ENCODE measurements at places on chromosomes 6 and 20.

GRCh38 chr6:19736066-19736465, 101.1 kb upstream of the ID4 start:
- DNase-seq, result no peak

DNA sequence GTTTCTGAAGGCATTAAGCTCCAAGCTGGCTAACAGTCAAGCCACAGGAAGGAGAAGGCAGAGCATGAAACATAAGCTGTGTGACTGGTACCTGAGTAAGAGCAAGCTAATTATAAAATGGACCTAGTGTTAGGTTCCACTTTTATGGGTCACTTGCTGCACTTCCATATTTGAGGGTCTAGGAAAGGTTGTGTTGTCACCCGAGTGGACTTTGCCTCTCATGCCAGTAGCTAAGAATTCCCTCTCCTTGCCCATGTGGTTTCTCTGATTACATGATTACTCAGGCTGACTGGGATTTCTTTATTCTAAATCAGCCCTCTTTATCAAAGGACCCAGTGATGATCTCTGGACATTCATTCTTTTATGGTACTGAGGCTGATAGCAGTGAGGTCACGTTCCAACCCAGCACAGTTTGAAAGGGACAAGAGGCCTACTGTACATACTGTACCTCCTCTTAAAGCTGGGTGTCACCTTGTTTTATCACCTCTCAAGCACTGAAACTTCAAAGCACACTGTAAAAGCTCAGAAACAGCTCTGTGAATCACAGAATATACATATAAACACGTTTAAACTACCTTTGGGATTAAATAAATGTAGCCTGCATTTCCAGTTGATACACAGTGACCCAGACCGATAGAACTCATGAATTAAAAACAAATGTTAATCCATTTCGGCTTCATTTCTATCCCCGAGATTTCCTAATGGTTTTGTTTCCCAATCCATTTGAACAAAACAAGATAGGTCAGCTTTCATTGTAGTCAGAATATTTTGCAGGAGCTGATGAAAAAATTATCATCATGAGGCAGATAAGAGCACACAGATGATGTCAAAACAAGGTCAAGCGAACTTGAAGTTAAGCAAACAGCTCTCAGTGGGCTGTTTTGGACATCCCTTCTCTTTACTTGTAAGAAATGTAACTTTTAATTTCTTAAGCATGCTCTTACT, 96.5 kb downstream of the ALDH8A1 start:
- no peak for DNase-seq

- no peak for DNase-seq
These were observed 549.8 kb downstream of the PRKN start for GRCh38 chr6:162177746-162178145.

GRCh38 chr20:58137236-58137635, 91.2 kb downstream of the ANKRD60 start:
- no peak for DNase-seq

DNA sequence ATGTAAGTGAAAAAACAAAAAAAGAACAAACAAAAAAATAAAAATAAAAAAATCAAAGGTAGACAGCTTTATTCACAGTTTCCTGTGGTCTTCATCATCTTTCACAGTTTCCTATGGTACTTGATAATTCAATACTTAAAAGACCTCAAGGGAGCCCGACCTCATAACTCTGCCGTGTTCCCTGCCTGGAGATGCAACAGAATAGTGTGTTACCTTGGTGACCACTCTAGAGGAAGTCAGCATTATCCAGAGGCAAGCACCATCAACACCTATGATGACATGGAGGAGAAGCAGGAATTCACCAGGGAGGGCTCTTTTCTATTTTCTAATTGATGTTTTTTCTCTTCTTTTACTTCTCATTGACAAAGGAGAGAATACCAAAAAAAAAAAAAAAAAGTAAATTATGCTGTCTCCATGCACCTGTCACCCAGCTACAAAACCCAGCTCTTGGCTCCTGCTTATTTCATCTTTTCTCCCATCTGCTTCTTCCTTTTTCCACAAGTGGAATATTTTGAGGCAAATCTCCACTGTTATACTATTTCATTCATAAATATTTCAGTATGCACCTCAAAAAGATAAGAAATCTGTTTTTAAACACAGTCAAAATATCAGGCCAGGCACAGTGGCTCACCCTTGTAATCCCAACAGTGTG, 95.8 kb upstream of the STXBP5 start:
- DNase-seq, result no peak

DNA sequence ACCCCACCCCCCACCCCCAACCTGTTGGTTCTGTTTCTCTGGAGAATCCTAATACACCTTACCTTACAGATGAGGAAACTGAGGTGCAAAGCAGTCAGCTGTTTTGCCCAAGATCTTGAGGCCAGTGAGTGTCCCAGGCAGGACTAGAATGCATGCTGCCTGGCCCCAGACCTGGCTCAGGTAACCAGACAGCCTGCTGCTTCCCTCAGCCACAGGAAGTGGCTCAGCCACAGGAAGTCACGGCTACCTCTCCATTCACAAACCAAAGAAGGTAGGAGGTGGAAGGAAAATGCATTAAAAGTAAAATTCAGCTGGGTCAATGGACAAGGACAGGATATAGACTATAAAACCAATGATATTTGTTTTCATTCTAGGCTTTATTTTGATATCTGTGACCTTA, 517.6 kb downstream of the CD83 start:
- no peak for DNase-seq
